ENCODE measurements at places on chromosomes 12 and 14.

GRCh38 chr12:40225337-40225983, 663 bp downstream of the LRRK2 start:
- H3K36me3 ChIP-seq: no peaks in the 10 kb centered on the region
- no peak overlapping the region for H3K27ac ChIP-seq
- H3K4me1 ChIP-seq: peaks cover 16% of the 10 kb centered on the region
- H3K27me3 ChIP-seq: no peaks in the 10 kb centered on the region
- no peak for DNase-seq

DNA sequence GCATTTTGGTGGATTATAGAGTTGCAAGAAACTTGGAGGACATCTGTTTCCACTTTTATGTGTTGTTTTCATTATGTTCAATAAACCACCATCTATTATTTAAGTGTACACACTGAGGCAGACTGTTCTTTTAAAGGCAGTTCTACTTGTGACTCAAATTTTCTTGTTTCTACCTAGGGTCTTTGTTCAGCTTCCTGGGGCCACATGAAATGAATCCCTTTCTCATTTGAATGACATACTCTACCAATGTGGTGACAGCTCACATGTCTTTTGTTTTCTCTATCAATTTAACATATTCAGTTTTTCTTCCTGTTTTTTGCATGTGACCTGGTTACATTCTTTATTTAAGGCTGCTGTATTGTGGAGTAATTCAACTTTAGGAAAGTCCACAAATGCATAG, 7.9 kb downstream of the SLC16A7 start:
- H3K4me1 ChIP-seq: no peaks in the 10 kb centered on the region
- DNase-seq: no peak
- H3K4me3 ChIP-seq: no peak overlapping the region
- no peaks in the 10 kb centered on the region for H3K27me3 ChIP-seq
- no peaks in the 10 kb centered on the region for H3K36me3 ChIP-seq

GRCh38 chr12:11513288-11513687, 117.9 kb upstream of the PRB2 start:
- H3K27me3 ChIP-seq: no peaks in the 10 kb centered on the region
- no peak overlapping the region for H3K27ac ChIP-seq
- H3K4me3 ChIP-seq: no peak overlapping the region
- DNase-seq: no peak

GRCh38 chr12:4037747-4038312, 164.6 kb upstream of the PARP11 start:
- H3K27me3 ChIP-seq: no peaks in the 10 kb centered on the region
- H3K4me1 ChIP-seq: peaks cover 20% of the 10 kb centered on the region
- H3K36me3 ChIP-seq: no peaks in the 10 kb centered on the region

DNA sequence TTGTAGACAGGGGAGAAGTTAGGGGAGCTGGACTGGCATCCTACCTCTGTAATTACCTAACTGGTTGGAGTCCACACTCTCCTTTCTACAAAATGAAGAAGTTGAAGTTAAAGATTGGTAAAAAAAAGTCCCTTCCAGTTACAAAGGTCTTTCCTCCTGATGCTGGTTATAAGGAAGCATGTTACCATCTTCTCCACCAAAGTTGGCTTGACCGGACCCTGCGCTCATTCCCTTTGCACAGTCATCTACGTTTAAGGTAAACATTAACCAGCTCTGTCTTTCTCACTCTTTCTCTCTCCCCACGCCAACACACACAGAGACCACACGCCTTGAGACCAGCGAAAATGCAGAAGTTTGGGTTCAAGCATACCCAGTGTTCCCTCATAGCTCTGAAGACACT, 11.9 kb downstream of the FBLN5 start:
- H3K36me3 ChIP-seq: no peaks in the 10 kb centered on the region
- H3K27me3 ChIP-seq: peaks cover 4% of the 10 kb centered on the region
- no peak overlapping the region for H3K4me3 ChIP-seq
- DNase-seq: no peak
- no peak overlapping the region for H3K27ac ChIP-seq

DNA sequence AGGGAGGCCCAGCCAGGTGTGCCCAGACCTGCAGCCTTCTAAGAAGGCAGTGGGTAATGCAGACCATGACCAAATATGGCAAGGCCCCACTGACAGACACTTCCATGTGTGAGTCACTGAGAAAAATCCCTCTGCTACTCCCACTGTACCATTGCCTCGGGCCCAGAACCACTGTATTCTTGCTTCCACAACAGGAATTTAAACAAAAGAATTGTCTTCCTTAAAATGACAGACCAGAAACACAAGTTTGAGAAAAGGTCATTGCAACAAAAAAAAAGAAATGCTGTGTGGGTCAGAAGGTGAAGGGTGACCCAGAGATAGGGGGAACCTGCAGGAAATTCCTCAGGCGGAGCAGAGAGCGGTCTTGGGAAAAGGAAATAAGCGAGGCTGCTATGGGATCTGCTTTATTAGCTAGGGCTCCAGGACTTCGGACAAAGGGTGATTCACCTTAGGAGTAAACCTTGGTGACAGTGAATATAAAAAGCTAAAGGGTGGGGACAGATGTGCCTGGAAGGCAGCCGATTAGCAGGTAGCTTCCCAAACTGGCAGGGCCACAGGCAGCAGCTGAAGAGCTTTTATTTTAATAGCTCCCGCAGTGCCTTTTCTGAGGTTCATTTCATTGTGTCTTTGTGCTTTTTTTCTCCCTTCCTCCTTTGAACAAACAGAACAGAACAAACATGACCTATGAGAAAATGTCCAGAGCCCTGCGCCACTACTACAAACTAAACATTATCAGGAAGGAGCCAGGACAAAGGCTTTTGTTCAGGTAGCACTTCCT, 185.3 kb upstream of the BCL2L14 start:
- peaks cover 29% of the 10 kb centered on the region for H3K4me1 ChIP-seq

DNA sequence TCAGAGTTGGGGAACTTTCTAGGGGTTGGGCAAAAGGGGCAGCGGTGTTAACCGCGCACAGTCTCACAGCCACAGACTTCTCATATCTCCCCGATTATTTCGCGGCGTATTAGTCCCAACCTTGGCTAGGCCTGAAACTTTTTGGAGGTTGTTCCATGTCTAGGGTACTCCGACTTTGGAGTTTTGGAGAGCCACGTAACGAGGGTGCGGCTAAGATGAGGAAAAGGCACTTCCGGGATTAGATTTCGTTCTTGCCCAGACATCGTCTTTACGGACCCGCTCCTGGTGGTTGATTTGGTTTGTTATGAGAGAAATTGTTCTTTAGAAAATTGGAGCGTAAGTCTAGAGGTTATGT, 513 bp downstream of the CCNK start:
- H3K36me3 ChIP-seq: no peaks in the 10 kb centered on the region
- peaks cover 34% of the 10 kb centered on the region for H3K4me1 ChIP-seq
- H3K27me3 ChIP-seq: no peaks in the 10 kb centered on the region

- DNase-seq: no peak
- H3K27me3 ChIP-seq: no peaks in the 10 kb centered on the region
- H3K36me3 ChIP-seq: no peaks in the 10 kb centered on the region
These were observed 40.8 kb downstream of the DYRK2 start for GRCh38 chr12:67689385-67689784.

DNA sequence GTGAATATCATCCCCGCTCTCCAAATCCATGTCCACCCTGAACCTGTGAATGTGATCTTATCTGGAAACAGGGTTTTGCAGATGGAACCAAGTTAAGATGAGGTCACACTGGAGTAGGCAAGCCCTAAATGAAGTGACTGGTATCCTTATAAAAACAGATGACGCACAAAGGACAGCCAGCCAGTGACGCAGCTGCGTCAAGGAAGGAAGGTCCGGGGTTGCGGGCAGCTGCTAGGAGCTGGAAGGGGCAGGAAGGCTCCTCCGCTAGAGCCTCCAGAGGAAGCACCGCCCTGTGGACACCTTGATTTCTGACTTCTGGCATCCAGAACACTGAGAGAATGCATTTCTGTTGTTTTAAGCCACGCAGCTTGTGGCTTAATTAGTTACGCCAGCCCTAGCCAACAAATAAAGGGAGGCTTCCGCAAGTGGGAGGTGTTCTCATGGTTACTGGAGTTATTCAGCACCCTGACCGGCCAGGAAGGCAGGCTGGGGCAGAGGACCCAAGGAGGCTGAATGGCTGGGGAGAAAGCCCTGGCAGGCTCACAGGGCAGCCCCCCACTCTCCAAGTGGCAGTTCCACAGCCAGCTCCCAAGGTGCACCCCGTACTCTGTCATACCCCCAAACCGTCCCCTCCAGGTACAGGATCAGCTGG, 127.6 kb upstream of the NCOR2 start:
- no peak overlapping the region for H3K4me3 ChIP-seq
- DNase-seq: no peak
- no peaks in the 10 kb centered on the region for H3K36me3 ChIP-seq

GRCh38 chr12:120496413-120497340, 764 bp downstream of the DYNLL1 start:
- H3K27me3 ChIP-seq: no peaks in the 10 kb centered on the region
- peak overlapping the region; percentile 99 for H3K4me3 ChIP-seq
- no peak for DNase-seq
- peak overlapping the region; percentile 47 for H3K27ac ChIP-seq
- H3K4me1 ChIP-seq: peaks cover 12% of the 10 kb centered on the region

DNA sequence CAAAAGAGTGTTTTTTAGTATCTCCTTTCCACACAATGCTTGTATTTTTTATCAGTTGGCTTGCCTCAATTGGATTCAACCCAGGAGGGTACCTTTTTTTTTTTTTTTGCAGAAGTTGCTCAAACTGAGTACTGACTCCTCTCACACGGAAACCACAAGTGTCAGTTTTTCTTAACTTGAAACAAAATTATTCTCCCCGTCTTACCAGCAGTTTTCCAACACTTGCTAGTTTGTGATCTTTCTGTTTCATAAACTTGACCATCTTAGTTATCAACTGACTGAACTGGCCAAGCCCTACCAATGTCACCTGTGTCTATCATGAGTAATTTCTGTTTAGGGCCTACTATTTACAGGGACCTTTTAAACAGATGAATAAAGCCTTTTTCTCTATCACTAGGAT, 34.1 kb upstream of the ITPR2 start:
- no peak overlapping the region for H3K27ac ChIP-seq
- peaks cover 13% of the 10 kb centered on the region for H3K4me1 ChIP-seq
- no peak for DNase-seq

DNA sequence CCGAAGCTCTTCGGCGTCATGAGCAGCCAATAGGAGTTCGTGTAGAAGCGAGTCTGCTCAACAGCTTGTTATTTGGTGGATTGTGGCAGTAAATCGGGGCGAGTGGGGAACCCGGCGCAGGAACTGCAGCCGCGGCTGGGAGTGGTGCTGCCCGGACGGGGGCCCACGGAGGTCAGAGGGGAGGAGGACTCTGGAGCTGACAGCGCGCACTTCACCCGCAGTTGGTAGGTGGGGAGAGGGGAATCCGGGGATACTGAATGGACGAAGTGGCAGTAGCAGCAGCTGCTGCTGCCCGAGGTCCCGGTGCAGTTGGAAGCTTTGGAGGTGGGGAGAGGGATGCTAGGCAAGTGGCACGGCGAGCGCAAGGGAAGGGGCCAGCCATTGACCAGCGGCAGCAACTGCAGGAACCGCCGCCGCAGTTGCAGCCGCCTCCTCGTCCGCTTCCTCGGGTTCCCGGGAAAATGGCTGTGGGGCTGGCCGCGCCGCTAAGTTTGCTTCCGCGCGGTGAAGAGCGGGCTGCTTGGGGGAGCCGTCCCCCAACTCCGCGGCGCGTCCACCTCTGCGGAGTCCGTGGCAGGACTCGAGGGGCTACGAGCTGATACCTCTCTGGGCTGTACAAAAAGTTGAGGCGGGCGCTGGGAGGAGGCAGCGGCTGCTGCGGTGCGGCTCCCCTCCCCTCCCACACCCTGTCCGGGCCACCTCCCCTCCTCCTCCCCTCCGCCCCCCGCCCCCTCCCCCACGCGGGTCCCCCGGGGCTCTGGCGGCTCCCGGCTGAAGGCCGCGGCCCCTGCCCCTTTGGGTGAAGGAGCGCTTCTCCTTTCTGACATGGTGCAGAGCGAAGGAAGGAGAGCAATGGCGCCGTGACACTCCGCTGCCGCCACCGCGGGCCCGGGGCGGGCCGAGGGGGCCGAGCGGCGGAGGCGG, at the start of gene ARID4A:
Gene ARID4A (plus strand): TSS at position 79 of the 924 bp plus-strand sequence. CDS start 1,300 bp downstream, outside the sequence.
- peak within 1 kb of the TSS; percentile 97 for H3K27ac ChIP-seq
- peak within 1 kb of the TSS; percentile 99 for H3K4me3 ChIP-seq
- no peak for DNase-seq
- H3K27me3 ChIP-seq: no peaks in the 10 kb centered on the region
- H3K36me3 ChIP-seq: peaks cover 8% of the 10 kb centered on the region

DNA sequence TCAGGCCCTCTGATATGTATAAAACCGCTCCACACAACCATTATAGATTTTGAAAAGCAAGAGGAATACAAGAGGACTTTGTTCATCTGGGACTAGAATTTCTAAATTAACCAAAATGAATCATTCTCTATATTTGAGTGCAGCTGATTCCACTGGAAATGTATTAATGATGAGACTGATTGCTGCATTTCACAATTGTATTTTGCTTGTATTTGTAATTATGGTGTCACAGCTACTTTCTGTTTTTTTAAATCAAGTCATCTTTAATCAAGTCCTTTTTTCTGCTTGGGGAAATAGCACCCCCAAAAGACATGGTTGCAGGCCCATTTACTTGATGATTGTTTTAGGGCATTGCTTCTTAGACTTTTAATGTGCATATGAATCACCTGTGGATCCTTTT, 162.4 kb downstream of the KICS2 start:
- H3K27ac ChIP-seq: no peak overlapping the region
- DNase-seq: no peak
- no peak overlapping the region for H3K4me3 ChIP-seq
- peaks cover 11% of the 10 kb centered on the region for H3K4me1 ChIP-seq
- H3K27me3 ChIP-seq: no peaks in the 10 kb centered on the region

DNA sequence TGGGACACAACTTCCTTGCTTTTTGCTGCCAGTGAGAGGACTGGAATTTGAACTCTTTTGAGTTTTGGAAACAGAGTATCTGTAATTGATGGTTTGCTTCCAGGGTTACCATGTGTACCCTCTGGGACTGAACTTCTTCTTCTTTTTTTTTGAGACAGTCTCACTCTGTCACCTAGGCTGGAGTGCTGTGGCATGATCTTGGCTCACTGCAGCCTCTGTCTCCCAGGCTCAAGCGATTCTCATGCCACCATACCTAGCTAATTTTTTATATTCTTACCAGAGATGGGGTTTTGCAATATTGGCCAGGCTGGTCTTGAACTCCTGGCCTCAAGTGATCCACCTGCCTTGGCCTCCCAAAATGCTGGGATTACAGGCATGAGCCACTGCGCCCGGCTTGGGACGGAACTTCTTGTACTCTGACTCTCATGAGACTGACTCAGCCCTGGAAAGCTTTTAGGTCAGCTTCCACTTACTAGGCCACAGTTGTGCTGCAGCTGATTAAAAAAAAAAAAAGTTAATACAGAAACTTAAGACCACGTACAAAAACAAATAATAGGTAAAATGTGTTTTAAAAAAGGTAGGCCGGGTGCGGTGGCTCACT, 15.8 kb downstream of the SEL1L start:
- no peak overlapping the region for H3K4me3 ChIP-seq
- H3K4me1 ChIP-seq: no peaks in the 10 kb centered on the region
- H3K36me3 ChIP-seq: no peaks in the 10 kb centered on the region
- no peak overlapping the region for H3K27ac ChIP-seq
